Fibroblast of skin of back (primary cell): ENCODE measurements at places on chromosomes 1 and 21.
A peak's percentile ranks its signal among the peaks of the same experiment; 100 is the strongest.

- DNase-seq, result peak; percentile 45
Observed at GRCh38 chr1:34806396-34806795, 13.6 kb downstream of the GJA4 start.

DNA sequence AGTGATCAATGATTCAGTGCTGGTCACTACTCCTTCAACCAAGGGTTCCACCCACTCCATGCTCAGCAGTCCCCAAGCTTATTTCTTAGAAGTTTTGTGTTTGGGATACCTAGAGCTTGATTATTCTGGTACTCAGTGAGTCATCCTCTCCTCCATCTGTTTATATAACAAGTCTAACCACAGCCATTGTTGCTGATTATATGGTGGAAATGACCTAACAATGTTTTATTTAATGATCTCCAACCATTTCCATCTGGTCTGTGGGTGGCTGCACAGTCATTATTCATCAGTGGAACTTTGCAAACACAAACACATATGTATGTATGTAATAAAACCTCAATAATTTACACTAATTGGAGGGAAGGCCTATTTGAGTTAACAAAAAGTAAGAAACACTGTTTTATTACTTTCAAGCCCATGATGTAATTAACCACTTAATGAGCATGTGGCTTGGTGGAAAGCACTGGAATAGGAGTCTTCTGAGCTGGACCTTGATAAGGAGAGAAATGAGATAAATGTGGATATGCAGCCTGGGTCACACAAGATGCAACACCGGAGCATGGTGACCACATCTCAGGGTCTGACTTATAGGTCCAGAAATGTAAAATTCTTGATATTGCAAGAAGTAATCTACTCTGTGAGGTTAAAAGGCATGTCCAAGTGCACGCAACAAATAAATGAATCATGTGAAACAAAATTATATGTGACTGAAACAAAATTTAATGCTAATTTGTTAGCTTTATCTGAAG is 99.0 kb upstream of the WLS start:
- peak; percentile 83 for DNase-seq

GRCh38 chr1:18533259-18533658 is 52.5 kb downstream of the KLHDC7A start:
- no peak for DNase-seq

DNA sequence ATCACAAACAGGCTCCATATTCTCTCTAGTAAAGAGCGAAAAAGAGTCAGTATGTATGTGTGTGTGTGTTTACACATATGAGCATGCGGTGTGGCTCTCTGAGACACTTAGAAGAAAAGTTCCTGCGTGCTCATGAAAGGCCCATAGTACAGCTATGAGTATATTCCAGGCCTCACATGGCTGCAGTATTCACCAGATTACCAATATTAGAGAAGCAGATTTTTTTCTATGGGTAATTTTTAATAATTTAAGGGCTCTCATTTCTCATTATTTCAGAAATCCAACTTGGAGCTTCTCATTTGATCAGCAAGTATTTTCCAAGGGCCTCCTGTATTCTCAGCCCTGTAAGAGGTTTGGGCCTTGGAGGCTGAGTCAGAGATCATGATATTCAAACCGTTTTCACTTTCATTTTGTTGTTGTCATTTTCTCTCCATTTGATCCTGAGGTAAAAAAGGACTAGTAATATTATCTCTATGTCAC is 232.9 kb upstream of the SGIP1 start:
- DNase-seq, result peak; percentile 32

DNA sequence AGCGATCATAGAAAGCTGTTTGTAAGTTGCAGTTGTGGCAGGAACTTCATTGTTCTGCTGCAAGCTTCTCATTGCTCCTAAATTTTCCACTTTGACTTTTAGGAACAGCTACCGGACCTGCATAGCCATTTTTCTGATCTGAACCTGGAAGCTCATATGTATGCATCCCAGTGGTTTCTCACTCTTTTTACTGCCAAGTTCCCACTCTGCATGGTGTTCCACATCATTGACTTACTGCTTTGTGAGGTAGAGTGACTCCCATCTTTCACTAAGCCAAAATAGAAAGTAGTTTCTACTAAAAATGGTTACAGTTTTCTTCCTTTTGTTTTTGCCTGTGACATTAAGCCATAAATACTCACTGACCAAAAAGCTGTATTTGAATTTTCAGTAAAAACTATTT is 254.2 kb downstream of the GPR52 start:
- no peak for DNase-seq

DNA sequence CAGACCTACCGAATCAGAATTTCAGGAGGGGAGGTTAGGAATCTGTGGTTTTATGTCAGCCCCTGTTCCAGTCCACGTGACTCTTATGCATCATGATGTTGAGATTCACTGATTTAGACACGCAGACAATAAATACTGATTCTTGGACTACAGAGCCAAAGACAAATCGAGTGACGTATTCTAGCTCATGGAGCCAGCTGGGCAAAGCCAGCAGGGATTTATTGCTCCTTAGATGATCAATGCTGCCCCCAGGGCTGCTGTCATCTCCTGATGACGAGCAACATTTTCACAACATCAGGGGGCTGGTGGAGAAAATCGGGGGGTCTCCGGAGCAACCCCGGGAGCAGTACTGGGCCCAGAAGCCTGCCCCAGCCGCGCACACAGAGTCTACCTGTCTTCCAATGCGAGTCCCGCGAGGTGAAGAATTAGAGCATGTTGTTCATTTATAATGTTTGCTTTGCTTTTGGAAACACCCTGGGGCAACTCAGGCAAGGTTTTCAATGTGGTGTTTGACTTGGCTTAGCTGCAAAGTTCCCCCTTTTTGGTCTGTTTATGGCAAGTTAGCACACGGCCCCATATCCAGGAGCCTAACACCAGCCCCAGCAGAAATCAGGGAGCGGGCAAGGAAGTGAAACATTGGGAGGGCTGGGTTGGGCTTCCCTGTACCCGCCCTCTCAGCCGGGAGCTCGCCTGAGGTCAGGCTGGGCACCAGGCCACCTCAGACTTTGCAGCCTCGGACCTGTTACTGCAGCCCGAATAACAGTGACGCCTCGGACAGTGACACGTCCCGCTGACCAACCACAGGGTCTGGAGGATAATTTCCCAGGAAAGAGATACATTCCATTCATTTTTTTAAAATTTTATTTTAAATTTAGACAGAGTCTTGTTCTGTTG is 19.9 kb upstream of the CLDN14 start:
- DNase-seq, result peak; percentile 67

GRCh38 chr1:224205438-224205840 is 22.4 kb downstream of the DEGS1 start:
- DNase-seq, result peak; percentile 82

- no peak for DNase-seq
Observed at GRCh38 chr1:224713228-224713627, 97.1 kb downstream of the CNIH3 start.

DNA sequence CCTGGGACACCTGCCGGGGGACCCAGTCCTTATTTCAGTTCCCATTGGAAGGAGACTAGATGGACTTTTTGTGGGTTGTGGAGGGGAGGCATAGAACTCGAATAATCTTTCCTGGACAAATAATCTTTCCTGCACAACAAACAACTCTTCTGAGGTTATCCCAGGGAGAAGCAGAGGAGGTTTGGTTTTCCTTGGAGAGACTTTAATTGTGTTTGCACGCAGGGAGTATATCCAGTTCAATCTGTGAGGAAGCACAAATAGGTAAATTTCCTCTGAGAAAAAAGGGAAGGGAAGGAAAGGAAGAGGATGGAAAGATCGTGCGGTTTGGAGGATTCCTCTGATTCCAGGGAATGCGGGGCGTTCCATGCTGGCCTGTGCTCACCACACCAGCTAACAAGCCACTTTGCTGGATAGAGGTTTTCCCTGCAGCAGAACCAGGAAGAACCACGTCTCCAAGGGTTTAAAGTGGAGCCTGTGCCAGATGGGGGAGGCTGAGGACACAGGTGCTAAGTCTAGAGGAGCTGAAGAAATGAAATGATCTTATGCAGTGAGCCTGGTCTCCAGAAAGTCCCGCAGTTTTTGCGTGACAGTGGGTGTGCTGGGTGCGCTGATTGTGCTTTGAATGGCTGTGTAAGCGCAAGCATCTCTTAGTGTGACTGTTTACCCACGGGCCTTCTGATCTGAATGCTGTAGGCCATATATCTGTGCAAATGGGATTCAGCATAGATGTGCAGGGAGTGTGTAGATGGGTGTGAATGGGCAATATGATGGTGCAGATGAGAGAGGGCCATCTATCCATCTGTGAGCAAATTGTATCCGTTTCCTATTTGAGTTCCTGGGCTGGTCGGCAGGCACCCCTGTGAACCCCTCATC is 7.6 kb downstream of the PAX7 start:
- no peak for DNase-seq

DNA sequence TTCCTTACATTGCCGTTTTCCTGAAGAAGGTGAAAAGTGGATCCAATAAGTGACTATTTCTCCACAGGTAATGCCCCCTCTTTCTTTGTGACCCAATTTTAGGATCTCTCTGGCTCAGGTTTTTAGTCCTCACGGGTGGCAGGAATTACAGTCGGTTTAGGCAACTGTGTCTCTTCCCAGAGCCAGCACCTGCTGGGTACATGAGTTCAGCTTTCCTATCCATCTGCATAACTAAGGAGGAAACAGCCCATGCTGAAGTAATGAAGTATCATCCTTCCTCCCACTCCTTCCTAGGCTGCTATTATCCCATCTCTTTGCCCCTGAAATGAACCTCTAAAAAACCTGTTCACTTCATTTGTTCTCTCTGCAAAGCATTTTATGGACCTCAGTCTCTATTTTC is 544.6 kb downstream of the NEGR1 start:
- DNase-seq, result no peak

- DNase-seq, result no peak
Observed at GRCh38 chr1:66519992-66520391, 14.0 kb upstream of the SGIP1 start.

DNA sequence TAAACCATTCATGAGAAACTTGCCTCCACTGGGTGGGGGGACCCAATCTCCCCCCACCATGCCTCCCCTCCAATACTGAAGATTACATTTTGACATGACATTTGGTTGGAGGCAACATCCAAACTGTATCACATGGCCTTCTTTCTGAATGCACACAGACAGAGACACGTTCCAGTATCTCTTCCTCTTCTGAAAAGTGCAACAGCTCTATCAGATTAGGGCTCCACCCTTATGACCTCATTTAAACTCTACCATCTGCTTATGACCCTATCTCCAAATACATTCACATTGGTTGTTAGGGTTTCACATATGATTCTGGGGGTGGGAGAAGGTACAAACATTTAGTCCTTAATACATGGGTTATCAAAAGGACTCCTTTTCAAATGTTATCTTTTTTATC is 481.8 kb upstream of the NFIA start:
- no peak for DNase-seq

DNA sequence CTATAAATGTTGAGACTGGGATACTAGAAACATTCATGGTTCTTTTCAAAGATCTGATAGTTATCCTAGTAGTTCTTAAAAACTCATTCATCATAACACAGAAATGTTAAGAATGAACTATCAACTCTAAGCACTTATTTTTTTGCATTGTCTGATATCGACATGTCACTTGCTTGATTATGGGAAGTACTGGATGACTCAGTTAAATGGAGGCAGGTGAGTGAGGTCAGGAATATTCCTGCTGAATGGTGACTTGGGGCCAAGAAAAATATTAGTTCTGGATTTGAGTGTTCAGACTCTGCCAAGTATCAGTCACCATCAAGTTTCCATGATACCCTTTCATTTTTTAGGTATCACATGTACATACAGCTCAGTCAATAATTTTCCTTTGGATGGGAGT is 63.6 kb downstream of the NEK7 start:
- peak; percentile 96 for DNase-seq

GRCh38 chr1:236143104-236143948 is 987 bp downstream of the GPR137B start:
- DNase-seq, result peak; percentile 41

DNA sequence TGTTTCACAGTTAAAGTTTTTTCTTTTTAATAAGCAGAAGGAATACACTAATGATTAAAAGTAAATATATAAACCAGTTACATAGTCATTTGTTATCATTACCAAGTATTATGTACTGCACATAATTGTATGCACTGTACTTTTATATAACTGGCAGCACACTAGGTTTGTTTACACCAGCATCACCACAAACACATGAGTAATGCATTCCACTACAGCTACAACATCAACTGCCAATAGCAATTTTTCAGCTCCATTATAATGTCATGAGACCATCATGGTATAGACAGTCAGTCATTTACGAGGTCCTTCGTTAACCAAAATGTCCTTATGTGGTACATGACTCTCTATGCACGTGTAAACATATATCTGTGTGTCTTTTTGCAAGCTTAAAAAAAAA is 35.2 kb downstream of the SCYL3 start:
- DNase-seq, result no peak

- DNase-seq, result no peak
Observed at GRCh38 chr1:5945445-5945844, 46.8 kb downstream of the NPHP4 start.

GRCh38 chr21:35563885-35564451 is 496.4 kb downstream of the SETD4 start:
- peak; percentile 100 for DNase-seq

DNA sequence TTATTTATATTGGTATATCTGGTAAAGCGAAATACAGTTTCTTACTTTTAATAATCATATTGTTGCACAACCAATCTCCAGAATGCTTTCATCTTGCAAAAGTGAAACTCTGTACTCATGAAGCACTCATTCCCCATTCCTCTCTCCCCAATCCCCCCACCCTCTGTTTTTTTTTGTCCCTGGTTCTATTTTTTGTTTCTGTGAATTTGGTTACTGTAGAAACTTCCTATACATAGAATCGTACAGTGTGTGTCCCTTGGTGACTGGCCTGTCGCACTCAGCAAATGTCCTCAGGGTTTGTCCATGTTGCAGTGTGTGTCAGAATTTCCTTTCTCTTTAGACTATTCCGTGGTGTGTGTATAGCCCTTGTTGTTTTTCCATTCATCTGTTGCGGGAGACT is 7.9 kb upstream of the NLRP3 start:
- no peak for DNase-seq

DNA sequence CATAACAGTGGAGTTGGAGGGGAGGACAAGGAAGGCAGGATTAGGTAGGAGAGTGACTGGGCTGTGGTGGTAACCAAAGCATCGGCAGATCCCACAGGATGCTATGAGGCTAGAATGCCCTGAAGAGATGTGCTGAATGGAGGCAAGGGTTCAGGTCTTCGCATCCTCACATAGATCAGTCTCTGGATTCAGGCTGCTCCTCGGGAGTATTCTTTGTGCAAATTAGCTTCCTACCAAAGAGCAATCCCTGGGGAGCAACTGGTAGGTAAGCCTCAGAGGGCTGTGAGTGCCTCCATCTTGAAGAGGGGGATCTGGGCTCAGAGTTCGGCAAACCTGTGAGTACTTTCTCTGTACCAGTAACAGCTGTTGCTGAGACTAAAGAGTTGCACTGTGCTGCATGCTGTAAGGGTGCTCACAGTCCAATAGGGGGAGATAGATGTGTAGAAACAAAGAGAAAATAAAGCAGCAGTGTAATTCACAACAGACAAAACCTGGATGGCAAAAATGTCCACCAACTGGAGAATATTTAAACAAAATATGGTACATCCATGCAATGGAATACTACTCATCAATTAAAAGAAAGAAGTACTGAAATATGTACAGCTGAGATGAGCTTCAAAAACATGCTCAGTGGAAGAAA is 322.4 kb upstream of the DEPDC1 start:
- DNase-seq, result peak; percentile 5

GRCh38 chr1:66980745-66981367 is 56.1 kb downstream of the MIER1 start:
- DNase-seq, result no peak

GRCh38 chr1:199956005-199956404 is 71.5 kb upstream of the NR5A2 start:
- no peak for DNase-seq
